Neural cell (in vitro differentiated cells): ENCODE measurements at places on chromosomes 7 and 10. TPM values are rescaled to one million over a fixed set of nuclear protein-coding genes. Genes with fewer than 3 reads are reported as not detected.

Gene CD36
- polyA plus RNA-seq: 0.31 and 0.96 TPM in 2 replicates

Gene FGFR2
- 14.8 and 15.7 TPM in 2 replicates for polyA plus RNA-seq

Gene HIP1
- polyA plus RNA-seq: 12.9 and 13.3 TPM in 2 replicates

Gene ASZ1
- polyA plus RNA-seq: not detected in 2 replicates

Gene CTBP2
- polyA plus RNA-seq: 59.5 and 67.6 TPM in 2 replicates

Gene ACSM6
- polyA plus RNA-seq: not detected in 2 replicates

Gene GLRX3
- 118 and 170 TPM in 2 replicates for polyA plus RNA-seq

Gene IL6
- polyA plus RNA-seq: not detected in 2 replicates

Gene CYP2C8
- 5.1 TPM in 2 replicates for polyA plus RNA-seq

Gene LIPJ
- polyA plus RNA-seq: 0.15 and 0.16 TPM in 2 replicates

Gene OR2A7
- not detected in 2 replicates for polyA plus RNA-seq

Gene ST8SIA6
- 0.20 and 0.41 TPM in 2 replicates for polyA plus RNA-seq

Gene SPDYE2B
- not detected in 2 replicates for polyA plus RNA-seq

Gene TMEM243
- polyA plus RNA-seq: 3.7 and 5.9 TPM in 2 replicates

Gene NPSR1
- not detected in 2 replicates for polyA plus RNA-seq

Gene GLUD1
- 107 and 110 TPM in 2 replicates for polyA plus RNA-seq

Gene MMD2
- polyA plus RNA-seq: 0.40 and 0.42 TPM in 2 replicates

Gene NUTM2E
- 0.40 TPM in 1 of 2 replicates, not detected in the other for polyA plus RNA-seq

Gene GHRHR
- polyA plus RNA-seq: not detected in 2 replicates

Gene MYL7
- polyA plus RNA-seq: 0.76 TPM in 1 of 2 replicates, not detected in the other

Gene ELFN1
- polyA plus RNA-seq: 11.8 and 13.9 TPM in 2 replicates

Gene TRIM4
- not detected in 2 replicates for polyA plus RNA-seq

Gene CTAGE15
- polyA plus RNA-seq: not detected in 2 replicates

Gene PLEKHS1
- not detected in 2 replicates for polyA plus RNA-seq

Gene CAMK2B
- 67.3 and 96.3 TPM in 2 replicates for polyA plus RNA-seq

Gene DOCK4
- polyA plus RNA-seq: 24.3 and 28.1 TPM in 2 replicates

Gene VKORC1L1
- polyA plus RNA-seq: 18.0 and 18.2 TPM in 2 replicates

Gene NKX1-2
- 0.16 and 0.19 TPM in 2 replicates for polyA plus RNA-seq

Gene PRSS37
- not detected in 2 replicates for polyA plus RNA-seq

Gene TMEM176A
- polyA plus RNA-seq: not detected in 2 replicates

Gene IKZF1
- polyA plus RNA-seq: 0.24 and 0.40 TPM in 2 replicates

Gene GUSB
- 50.3 and 56.1 TPM in 2 replicates for polyA plus RNA-seq

Gene CYP3A4
- not detected in 2 replicates for polyA plus RNA-seq

Gene PPP1R3C
- 0.51 and 0.64 TPM in 2 replicates for polyA plus RNA-seq

Gene COBL
- 0.10 and 0.12 TPM in 2 replicates for polyA plus RNA-seq

Gene GIMAP5
- not detected in 2 replicates for polyA plus RNA-seq

Gene SSC4D
- polyA plus RNA-seq: 2.5 TPM in 1 of 2 replicates, not detected in the other

Gene PARP12
- 0.44 TPM in 1 of 2 replicates, not detected in the other for polyA plus RNA-seq
